ENCODE measurements at places on chromosomes 5 and 9. TPM values are rescaled to one million over a fixed set of nuclear protein-coding genes. Genes with fewer than 3 reads are reported as not detected.

DNA sequence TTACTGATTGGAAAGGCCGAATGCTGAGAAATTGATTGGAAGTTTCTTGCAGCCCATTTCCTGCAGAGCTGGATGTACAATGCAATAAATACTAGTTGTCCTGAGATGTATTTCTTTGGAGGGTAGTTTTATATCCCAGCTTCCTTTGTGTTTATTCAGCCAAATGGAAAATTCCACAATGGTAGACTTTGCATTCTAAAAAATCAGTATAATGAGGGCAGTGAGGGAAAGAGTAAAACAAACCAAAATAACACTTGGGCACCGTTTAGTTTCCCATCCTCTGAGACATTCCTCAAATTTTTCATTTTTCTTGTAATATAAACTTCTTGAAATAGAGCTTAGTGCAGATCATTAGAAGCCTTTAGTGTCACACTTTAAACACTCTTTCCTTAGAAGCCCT, 379.4 kb downstream of the EBF1 start:
- no peaks in the 10 kb centered on the region for H3K27me3 ChIP-seq
- H3K36me3 ChIP-seq: no peaks in the 10 kb centered on the region
- no peak for DNase-seq

DNA sequence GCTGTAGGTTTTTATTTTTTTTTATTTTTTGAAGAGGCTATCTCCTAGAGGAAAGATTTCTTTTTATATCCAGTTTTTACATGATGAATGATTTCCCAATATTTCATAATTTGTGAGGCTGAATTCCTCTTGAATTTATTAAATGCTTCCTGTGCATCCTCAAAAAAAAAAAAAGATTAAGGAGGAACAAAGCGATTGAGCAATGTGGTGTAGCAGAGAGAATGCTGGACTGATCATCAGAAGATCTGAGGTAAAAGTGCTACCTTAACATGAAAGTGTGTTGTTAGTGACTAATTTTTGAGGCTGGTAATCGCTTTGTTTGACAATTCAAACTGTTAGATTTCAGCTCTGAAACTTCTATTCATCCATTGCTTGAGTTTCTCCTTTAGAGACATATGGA, 125.1 kb downstream of the ESM1 start:
- no peak for DNase-seq
- H3K4me3 ChIP-seq: no peak overlapping the region
- no peak overlapping the region for H3K27ac ChIP-seq
- H3K36me3 ChIP-seq: no peaks in the 10 kb centered on the region
- no peaks in the 10 kb centered on the region for H3K27me3 ChIP-seq
- no peaks in the 10 kb centered on the region for H3K4me1 ChIP-seq

GRCh38 chr9:114302727-114303126, 20.2 kb upstream of the ORM1 start:
- no peak overlapping the region for H3K4me3 ChIP-seq
- peaks cover 2% of the 10 kb centered on the region for H3K36me3 ChIP-seq
- no peak for DNase-seq
- no peaks in the 10 kb centered on the region for H3K4me1 ChIP-seq
- no peak overlapping the region for H3K27ac ChIP-seq

GRCh38 chr5:172420235-172420939, 33.9 kb downstream of the SH3PXD2B start:
- H3K27me3 ChIP-seq: no peaks in the 10 kb centered on the region
- H3K27ac ChIP-seq: peak overlapping the region; percentile 32
- no peaks in the 10 kb centered on the region for H3K4me1 ChIP-seq

GRCh38 chr9:37293664-37294524, 128.6 kb upstream of the GRHPR start:
- no peak overlapping the region for H3K27ac ChIP-seq
- no peaks in the 10 kb centered on the region for H3K27me3 ChIP-seq
- no peaks in the 10 kb centered on the region for H3K36me3 ChIP-seq
- H3K4me1 ChIP-seq: no peaks in the 10 kb centered on the region

- H3K27me3 ChIP-seq: no peaks in the 10 kb centered on the region
- H3K4me1 ChIP-seq: no peaks in the 10 kb centered on the region
- H3K4me3 ChIP-seq: no peak overlapping the region
- H3K36me3 ChIP-seq: no peaks in the 10 kb centered on the region
These were observed 106.2 kb downstream of the IZUMO3 start for GRCh38 chr9:24439456-24439855.

- H3K27me3 ChIP-seq: no peaks in the 10 kb centered on the region
- H3K4me1 ChIP-seq: no peaks in the 10 kb centered on the region
- no peak overlapping the region for H3K27ac ChIP-seq
- no peak for DNase-seq
- H3K4me3 ChIP-seq: peak overlapping the region; percentile 39
These were observed 216.5 kb downstream of the PDZD2 start for GRCh38 chr5:31855134-31856040.

DNA sequence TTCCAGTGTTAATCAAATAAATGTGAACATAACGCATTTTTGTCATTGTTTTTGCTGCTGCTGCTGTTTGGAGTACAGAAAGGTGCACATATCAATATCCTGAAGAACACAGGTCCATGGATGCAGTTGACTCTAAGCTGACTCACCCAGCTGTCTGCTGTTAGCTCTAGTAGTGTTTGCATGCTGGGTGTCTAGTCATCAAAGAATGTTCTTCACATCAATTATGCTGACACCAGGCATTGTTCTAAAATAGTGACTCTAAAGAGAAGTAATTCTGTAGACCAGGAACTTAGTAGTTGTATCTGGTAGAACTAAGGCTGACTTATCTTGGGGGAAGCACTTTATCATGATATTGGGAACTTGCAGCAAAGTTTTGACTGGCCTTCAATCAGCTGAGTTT, 55.7 kb upstream of the DPYSL3 start:
- no peaks in the 10 kb centered on the region for H3K4me1 ChIP-seq
- no peaks in the 10 kb centered on the region for H3K36me3 ChIP-seq
- no peak overlapping the region for H3K4me3 ChIP-seq
- H3K27me3 ChIP-seq: no peaks in the 10 kb centered on the region
- no peak for DNase-seq

DNA sequence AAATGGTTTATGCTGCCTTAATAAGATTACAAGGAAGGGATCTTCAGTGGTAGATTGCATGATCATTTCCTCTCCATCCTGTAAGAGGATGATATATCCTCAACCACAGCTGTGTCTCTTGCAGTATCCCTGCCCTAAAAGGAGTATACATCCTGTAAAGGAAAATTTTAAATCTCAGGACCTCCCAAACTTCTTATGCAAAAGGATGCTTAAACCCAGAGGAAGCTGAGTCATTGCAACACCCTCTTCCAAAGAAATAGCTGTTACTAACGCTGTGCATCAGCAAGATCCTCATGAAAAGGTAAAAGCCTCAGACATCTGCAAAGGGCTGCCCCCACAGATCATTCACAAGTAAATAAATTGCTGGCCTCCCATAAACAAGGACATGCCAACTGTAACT, 599.0 kb downstream of the PRELID2 start:
- no peak for DNase-seq
- no peak overlapping the region for H3K4me3 ChIP-seq
- no peaks in the 10 kb centered on the region for H3K4me1 ChIP-seq

- H3K27me3 ChIP-seq: no peaks in the 10 kb centered on the region
- H3K27ac ChIP-seq: no peak overlapping the region
- H3K36me3 ChIP-seq: no peaks in the 10 kb centered on the region
These were observed 48.8 kb downstream of the KCNIP1 start for GRCh38 chr5:170552621-170553115.

DNA sequence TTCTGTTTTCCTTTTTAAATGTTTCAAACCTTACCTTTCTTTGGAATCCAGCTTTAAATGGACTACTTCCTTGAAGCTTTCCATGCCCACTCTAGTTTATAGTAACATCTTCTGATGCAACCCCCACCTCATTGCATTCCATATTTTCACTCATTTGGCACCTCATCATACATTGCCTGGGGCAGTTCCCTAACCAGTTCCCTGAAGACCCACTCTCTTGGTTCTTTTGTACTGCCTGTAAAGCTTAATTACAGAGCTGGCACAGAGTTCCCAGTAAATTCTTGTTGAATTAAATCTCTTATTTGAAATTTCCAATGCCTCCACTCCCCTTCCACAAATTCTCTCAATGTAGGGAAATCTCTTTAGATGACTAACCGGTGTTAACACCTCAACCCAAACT, 257.2 kb downstream of the ARRDC3 start:
- H3K4me1 ChIP-seq: peaks cover 8% of the 10 kb centered on the region
- H3K36me3 ChIP-seq: no peaks in the 10 kb centered on the region
- no peaks in the 10 kb centered on the region for H3K27me3 ChIP-seq

DNA sequence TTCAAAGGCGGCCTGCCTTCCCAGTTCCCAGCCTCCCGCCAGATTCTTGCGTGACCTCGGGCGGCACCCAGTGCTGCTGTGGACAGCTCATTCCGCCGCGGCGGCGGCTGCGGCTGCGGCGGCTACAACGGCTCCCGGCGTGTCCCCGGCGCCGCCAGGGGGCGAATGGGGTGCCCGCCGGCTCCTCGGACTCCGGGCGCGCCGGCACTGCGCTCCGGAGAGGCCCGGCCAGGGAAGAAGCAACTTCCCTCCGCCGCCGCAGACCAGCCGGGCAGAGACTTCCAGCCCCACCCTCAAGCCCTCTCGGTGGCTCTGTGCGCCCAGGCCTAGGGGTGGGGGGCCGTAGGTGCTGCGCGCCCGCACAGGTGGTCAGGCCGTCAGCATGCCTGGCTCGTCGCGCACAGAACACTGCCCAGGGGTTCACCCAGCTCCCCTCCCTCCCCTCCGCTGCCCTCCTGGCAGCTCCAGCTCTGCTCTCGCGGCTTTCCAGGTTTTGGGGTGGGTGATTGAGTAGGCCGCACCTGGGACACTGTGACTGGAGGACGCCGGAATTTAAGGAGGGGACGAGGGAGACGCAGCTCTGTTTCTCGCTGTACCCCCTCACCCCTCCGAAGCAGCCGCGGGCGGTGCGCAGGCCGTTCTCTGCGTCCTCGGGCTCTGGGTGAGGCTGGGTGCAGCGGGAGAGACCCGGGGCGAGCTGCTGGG, 20.2 kb downstream of the IGIP start:
- H3K4me1 ChIP-seq: no peaks in the 10 kb centered on the region
- peak; percentile 82 for DNase-seq
- no peak overlapping the region for H3K27ac ChIP-seq
- H3K36me3 ChIP-seq: no peaks in the 10 kb centered on the region
- no peaks in the 10 kb centered on the region for H3K27me3 ChIP-seq

DNA sequence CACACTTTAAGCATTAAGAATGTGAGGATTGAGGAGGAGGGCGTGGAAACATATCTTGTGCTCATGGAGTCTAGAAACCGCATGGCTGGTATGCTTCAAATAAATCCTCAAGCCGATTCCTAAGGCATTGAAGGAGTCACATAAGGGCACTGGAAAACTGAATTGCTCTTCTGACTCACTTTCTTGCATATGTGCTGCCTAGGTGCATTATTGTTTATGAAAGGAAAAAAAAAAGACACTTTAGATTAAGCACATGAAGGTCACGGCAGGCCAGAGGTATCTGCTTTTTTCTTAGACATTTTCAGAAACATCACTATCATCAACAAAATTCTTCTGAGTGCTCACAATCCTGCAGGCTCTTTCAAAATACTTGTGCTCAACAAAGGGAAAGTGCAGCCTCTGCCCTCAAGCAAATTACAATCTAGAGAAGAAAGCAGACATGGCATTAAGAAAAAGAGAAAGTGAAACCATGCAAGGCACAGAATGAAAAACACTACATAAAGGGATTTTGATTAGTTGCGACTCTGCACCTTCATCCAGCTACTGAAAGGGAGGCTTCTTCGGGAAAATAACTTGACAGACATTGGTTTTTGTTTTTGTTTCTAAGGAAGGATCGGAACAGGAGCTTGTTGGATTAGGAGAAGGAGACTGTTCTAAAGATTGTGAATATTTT, 2117.6 kb downstream of the MAT2B start:
- H3K36me3 ChIP-seq: no peaks in the 10 kb centered on the region
- H3K27me3 ChIP-seq: no peaks in the 10 kb centered on the region
- DNase-seq: no peak
- no peaks in the 10 kb centered on the region for H3K4me1 ChIP-seq

- H3K36me3 ChIP-seq: no peaks in the 10 kb centered on the region
- no peak overlapping the region for H3K4me3 ChIP-seq
- DNase-seq: peak; percentile 81
- no peaks in the 10 kb centered on the region for H3K27me3 ChIP-seq
These were observed 67.1 kb downstream of the KLF4 start for GRCh38 chr9:107422189-107423185.

GRCh38 chr9:131407717-131408195, 13.9 kb downstream of the PRRC2B start:
- no peak overlapping the region for H3K27ac ChIP-seq
- peaks cover 6% of the 10 kb centered on the region for H3K4me1 ChIP-seq
- no peak overlapping the region for H3K4me3 ChIP-seq

GRCh38 chr9:112112941-112113681, 62.0 kb downstream of the SUSD1 start:
- H3K36me3 ChIP-seq: no peaks in the 10 kb centered on the region
- H3K27me3 ChIP-seq: no peaks in the 10 kb centered on the region
- H3K27ac ChIP-seq: no peak overlapping the region
- no peak overlapping the region for H3K4me3 ChIP-seq
- DNase-seq: no peak
- H3K4me1 ChIP-seq: no peaks in the 10 kb centered on the region

DNA sequence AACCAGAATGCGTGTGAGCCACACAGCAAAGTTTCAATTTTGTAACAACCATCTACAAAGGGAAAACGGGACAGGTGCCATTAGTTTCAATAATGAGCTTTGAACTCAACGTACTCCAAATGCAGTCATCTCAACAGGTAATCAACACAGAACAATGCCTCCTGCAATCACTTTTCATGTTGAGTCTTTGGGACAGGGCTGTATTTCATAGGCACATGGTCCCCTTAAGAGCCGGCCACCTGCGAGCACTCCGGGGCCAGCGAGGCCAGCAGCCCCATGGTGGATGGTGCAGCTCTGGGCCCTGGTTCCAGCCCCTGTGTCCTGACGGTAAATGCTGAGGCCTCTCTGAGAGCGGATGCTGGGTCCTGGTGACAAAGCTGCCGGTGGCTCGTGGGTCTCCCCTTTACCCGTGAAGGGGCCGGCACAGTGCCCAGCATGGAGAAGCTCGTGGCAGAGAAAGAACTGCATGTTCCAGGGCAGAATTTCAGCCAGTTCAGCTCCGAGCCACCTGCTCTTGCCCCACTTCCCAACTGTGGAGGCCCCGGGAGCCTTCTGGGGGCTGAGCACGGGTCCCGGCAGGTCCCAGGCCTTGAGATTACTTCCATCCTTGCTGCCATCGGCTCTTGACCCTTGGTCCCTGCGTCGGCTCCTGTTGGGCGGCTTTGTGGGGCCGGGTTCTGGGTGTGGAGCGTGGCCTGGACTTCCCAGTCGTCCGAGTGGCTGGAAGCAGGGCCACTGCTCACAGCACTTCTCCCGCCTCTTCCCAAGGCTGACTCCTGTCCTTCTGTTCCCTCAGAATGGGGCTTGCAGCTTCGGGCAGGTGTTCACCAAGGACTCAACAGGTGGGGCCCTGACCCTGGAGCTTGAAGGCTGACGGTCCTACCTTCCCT, 26.1 kb upstream of the RNU6ATAC start:
- no peaks in the 10 kb centered on the region for H3K4me1 ChIP-seq
- H3K27me3 ChIP-seq: no peaks in the 10 kb centered on the region
- H3K36me3 ChIP-seq: no peaks in the 10 kb centered on the region
- peak; percentile 35 for DNase-seq
- H3K4me3 ChIP-seq: no peak overlapping the region

The SLCO4C1 gene
- not detected for polyA plus RNA-seq

The KIF24 gene
- not detected for polyA plus RNA-seq

The BAAT gene
- not detected for polyA plus RNA-seq

The ASTN2 gene
- 1.0 TPM for polyA plus RNA-seq

The GNA14 gene
- 1.0 TPM for polyA plus RNA-seq

The NTRK2 gene
- 18.5 TPM for polyA plus RNA-seq

The IL5 gene
- polyA plus RNA-seq: not detected

The SLC6A7 gene
- polyA plus RNA-seq: 0.25 TPM

The FCN1 gene
- 2.0 TPM for polyA plus RNA-seq

The GRM6 gene
- not detected for polyA plus RNA-seq

The IDNK gene
- 8.3 TPM for polyA plus RNA-seq

The KCNV2 gene
- not detected for polyA plus RNA-seq

The ROPN1L gene
- polyA plus RNA-seq: 0.88 TPM

The CDKN2AIPNL gene
- 35.9 TPM for polyA plus RNA-seq
